ENCODE measurements at places on chromosomes 12 and 14. TPM values are rescaled to one million over a fixed set of nuclear protein-coding genes. Genes with fewer than 3 reads are reported as not detected.

IRAK4 gene
- total RNA-seq, result 38.1 TPM

EML1 gene
- total RNA-seq, result 32.0 TPM

FSCB gene
- not detected for total RNA-seq

BCL7A gene
- 4.0 TPM for total RNA-seq

MANSC1 gene
- total RNA-seq, result 10.3 TPM

BIN2 gene
- total RNA-seq, result not detected
